Stimulated activated CD4-positive, alpha-beta T cell treated with anti-CD3 and anti-CD28 coated beads, Interleukin-15, amount 100 ng/mL, for 1 hour (primary cell): ENCODE measurements at places on chromosomes 6 and 20.

DNA sequence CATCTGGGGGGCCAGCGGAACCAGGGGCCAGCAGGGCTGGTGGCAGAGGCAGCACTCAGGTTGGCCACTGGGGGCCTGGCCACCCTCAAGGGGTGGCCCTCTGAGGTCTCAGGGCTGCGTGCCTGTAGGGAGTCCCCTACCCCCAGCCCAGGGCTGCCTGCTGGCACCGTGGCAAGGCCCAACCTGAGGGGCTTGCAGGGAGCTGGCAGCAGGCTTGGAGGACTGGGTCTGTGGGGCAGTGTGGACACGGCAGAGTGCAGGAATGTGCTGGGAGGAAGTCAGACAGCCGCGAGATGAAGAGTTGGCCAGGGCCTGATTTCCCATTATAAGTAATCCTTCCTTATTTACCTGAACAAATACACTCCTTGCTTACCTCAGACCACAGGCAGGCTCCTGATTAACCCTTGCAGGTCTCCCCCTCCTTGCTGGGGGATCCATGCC lies at the start of gene SPDEF:
SPDEF (minus strand) TSS at position 299 of the 441 bp plus-strand sequence. CDS start 11,874 bp downstream, outside the sequence.
- no peak for DNase-seq

- no peak for DNase-seq
Measured at GRCh38 chr6:15513131-15513771, 149.6 kb downstream of the DTNBP1 start.

DNA sequence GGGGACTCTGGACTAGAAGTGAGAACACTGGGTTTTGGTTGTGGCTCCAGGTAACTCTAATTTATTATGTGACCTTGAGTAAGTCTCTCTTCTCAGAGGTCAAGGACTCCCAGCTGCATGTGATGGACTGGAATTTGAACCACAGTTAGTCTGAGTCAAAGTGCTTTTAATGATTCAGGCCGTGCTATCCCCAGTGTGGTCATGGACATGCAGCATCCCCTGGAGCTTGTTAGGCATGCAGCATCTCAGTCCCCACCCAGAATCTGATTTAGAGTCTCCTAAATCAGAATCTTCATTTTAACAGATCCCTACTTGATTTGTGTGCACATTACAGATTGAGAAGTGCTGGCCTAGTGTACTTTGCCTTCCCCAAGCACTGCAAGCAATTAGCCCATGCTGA lies 74.2 kb downstream of the TOX2 start:
- no peak for DNase-seq

- no peak for DNase-seq
Measured at GRCh38 chr6:45655745-45656476, 278.2 kb upstream of the SUPT3H start.

DNA sequence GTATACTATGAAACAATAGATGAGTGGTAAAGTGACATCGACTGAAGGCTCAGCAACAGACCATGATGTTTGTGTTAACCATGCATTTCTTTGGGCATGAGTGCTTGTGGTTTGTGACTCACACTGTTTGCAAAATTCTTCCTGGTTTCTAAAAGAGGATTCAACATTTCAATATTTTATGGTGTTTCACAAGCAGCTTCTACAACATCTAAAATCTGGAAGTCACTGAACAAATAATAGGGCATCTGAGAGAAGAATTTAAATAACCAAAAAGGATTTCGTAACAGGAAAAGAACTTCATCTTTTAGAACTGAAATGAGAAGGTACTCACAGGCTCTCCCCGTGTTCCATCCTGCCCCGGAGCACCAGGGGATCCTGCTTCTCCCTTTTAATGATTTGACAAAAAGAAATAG lies 146.2 kb downstream of the COL21A1 start:
- DNase-seq: no peak

DNA sequence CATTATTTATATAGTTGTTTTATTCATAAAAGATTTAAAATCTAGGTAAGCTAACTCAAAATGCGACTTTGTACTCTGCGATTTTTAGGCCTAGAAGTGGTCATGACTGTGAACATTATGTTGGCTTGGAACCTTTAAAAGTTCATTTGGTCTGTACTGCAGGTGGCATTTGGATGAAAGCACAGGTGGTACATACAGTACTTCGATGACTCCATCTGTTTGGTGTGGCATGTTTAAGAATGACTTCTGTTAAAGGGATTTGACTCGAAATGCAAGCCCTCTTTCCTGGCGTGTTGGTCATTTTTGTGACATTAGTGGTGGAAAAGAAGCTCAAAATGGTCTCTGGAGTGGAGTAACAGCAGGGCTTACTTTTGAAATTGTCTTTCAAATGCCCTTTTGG lies 118.1 kb downstream of the UST start:
- no peak for DNase-seq

DNA sequence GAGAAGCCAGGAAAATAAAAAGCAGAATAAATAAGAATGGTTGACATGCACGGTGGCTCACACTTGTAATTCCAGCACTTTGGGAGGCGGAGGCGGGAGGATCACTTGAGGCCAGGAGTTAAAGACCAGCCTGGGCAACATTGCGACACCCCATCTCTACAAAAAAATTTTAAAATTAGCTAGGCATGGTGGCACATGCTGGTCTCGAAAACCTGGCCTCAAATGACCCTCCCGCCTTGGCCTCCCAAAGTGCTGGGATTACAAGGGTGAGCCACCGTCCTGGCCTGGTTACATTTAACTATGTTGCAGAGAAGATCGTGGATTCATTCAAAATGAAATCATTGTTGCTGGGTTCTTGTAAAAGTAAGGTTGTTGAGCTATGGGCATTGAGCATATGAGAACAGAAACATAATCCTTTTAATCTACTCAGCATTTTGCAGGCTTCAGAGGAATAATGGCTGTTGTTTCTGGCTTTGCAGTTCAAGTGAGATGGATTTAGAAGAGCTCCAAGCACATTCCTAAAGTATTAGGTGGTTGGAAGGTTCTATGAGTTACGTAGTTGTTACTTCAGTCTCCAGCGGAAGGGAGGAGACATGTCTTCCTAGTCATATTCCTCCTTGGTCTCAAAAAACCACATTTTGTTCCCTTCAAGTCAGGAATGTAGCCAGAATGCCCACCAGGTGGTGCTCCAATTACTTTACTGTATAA lies 45.6 kb upstream of the RAB23 start:
- no peak for DNase-seq

- DNase-seq: no peak
Measured at GRCh38 chr6:72624557-72625160, 2.8 kb downstream of the KCNQ5 start.

GRCh38 chr20:62836967-62837490 lies 20.2 kb downstream of the COL9A3 start:
- no peak for DNase-seq

- no peak for DNase-seq
Measured at GRCh38 chr6:31882344-31882743, 3.5 kb upstream of the SLC44A4 start.

DNA sequence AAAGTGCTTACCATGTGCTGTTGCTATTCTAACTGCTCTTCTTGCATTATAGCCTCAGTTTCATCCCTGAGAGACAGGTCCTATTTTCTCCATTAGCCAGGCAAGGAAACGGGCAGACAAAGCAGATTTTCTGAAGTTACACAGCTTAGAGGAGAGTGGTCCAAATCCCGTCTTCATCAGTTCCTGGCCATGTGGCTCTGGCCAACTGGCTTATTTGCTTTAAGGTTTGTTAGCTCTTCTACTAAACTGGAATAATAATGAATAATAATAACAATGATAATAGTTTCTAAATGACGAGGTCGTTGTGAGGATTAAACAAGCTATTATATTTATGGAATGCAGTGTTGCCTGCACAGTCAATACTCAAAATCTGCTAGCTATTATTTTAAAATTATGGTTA lies 35.8 kb upstream of the BCAS1 start:
- no peak for DNase-seq

- DNase-seq: no peak
Measured at GRCh38 chr6:100617633-100618350, 153.1 kb upstream of the SIM1 start.

- no peak for DNase-seq
Measured at GRCh38 chr20:3777381-3777715, 3.9 kb downstream of the SPEF1 start.

DNA sequence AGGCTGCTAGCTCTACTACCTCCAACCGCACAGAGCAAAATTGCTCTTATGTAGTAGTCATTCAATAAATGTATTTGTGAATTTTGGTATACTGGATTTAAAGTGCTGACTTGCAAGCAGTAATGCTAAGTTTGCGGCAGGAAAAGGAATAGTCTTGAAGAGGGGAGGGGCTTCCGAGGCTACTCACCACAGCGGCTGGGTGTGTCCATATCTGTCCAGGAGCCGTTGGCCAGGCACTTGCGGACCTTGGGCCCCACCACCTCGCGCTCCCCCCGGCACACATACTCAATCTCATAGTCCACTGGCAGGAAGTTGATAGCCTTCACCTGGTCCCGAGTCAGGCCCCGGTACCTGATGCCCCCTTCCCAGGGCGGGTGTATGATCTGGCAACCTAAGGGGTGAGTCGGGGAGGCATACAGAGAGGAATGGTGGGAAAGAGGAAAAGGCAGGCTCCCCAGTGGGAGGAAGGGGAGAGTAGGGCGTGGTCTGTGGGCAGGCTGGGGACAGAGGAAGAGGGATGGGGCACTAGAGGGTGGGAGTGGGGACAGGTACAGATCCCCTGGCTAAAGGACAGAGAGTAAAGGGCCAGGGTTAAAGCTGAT lies 1.7 kb downstream of the GABBR1 start:
- no peak for DNase-seq

DNA sequence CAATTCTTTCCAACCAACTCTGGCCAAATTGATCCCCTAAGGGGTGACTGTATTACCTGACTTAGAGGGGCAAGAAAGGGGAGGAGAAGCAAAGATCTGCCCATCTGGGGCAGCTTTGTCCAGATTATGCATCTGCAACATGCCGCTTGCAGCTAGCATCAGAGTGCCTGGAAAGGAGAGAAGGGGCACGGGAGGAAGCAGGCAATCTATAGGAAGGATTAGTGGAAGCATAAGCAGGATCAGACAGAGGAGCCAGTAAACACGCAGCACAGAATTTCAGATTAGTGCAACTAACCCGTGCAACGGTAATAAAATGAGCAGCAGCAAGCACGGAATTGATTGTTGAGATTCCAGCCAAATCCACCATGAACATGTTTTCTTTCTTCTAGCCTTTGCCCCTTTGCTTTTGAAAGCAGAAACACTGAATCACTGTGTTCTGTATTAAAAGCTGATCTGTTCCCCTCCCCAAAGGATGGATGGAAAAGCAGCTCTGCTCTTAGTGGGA lies 643.6 kb upstream of the CHD6 start:
- no peak for DNase-seq

DNA sequence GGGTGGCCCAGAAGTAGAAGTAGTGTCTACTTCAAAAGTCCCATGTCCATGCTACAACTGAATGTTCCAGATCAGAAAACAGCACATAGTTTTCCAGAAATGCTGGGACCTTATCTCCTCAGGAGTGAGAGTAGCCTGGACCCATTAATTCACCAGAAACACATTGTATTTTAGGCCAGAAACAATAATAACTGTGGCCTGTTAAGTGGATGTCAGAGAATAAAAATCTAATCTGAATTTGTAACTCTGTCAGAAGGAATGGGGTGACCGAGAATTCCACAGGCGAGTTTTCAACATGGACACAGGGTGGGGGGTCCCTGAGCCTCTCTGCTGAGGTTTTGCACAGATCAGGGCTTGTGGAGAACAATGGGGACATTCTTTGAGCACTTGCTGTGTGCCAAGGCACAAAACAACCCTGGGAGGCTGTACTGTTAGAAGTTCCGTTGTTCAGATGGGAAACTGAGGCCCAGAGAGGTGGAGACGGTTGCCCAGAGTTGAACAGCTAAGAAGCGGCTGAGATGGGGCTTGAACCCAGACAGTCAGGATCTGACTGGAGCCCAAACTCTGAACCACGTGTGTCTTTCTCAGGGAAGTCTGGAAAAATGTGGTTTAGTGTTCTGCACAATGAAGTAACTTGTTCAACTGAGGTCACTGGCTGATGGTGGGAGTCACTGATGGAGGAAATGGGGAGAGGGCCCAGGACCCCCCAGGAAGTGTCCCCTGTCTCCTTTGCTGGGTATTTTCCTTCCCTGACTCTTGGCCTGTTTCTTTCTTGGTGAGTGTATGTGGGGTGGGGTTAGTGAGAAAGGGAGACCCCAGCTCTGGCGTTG lies 44.2 kb downstream of the SNAI1 start:
- DNase-seq: no peak

- DNase-seq: no peak
Measured at GRCh38 chr6:16168858-16169257, 40.0 kb downstream of the MYLIP start.

GRCh38 chr6:52925919-52926792 lies 16.7 kb upstream of the GSTA3 start:
- no peak for DNase-seq

GRCh38 chr20:18805881-18806280 lies 7.7 kb upstream of the SCP2D1 start:
- DNase-seq: no peak

DNA sequence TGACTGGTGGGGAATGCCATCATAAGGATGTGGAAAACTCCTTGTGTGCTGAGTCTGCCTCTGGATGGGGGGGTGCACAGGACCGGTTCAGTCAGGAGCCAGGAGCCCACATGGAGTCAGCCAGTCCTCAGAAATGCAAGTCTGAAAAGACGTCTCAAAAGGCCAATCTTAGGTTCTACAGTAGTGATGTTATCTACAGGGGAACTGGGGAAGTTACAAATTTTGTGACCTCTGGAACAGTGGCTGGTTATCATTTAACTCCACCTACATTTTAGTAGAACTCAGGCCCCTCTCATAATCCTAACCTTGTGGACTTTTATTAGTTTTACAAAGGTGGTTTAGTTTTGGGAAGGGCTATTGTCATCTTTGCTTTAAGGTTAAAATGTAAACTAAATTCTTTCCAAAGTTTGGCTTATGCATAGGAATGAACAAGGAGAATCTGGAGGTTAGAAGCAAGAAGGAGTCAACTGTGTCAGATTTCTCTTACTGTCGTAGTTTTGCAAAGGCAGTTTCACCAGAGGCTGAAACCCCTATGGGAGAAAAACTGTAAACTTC lies 13.7 kb upstream of the TBC1D22B start:
- no peak for DNase-seq

DNA sequence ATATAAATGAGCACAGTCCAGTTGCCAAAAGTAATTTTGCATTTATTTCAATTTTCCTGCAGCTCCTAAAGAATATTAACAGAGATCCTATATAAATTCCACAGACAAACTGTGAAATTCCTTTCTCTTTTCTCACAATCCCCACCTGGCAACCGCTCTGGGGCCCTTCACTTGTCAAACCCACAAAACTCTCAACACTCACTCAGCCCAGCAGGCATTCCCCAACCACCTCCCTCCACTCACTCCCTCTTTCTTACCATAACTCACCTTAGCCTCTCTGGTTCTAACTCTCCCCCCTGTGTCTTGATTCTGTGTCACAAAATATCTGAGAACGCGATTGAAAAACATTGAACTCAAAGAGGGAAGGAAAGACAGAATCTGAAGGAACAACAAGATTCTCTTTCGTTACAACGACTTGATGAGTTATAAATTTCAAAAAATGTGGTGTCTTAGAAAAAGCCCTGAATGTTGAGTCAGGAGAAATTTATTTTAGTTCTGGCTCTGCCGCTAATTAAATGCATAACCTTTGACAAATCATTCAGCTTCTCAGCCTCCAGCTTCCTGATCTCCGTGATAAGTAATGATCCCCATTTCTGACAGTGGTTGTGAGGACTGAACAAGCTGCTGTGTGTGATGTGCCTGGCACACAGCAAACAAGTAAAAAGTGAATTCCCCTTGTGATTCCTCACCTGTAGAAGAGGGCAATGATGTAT lies 87.9 kb downstream of the UNC5CL start:
- DNase-seq: no peak
